ENCODE measurements at places on chromosomes 5 and 9.

- DNase-seq = no peak
These were observed 33.1 kb downstream of the SVEP1 start for GRCh38 chr9:110546411-110546871.

DNA sequence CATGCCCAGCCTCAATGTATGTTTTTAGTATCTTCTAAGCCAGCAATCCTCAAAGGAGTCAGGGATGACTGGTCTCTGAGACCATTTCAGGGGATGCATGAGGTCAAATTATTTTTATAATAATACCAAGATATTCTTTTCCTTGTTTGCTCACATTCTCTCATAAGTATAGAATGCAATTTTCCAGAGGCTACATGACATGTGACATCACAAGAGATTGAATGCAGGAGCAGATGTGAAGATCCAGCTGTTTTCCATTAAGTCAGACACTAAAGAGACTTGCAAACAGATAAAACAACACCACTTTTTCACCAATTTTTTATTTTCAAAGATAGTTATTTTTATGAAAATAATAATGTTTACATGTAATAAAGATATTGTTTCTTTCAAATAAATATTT lies 22.0 kb upstream of the FREM1 start:
- DNase-seq = no peak

DNA sequence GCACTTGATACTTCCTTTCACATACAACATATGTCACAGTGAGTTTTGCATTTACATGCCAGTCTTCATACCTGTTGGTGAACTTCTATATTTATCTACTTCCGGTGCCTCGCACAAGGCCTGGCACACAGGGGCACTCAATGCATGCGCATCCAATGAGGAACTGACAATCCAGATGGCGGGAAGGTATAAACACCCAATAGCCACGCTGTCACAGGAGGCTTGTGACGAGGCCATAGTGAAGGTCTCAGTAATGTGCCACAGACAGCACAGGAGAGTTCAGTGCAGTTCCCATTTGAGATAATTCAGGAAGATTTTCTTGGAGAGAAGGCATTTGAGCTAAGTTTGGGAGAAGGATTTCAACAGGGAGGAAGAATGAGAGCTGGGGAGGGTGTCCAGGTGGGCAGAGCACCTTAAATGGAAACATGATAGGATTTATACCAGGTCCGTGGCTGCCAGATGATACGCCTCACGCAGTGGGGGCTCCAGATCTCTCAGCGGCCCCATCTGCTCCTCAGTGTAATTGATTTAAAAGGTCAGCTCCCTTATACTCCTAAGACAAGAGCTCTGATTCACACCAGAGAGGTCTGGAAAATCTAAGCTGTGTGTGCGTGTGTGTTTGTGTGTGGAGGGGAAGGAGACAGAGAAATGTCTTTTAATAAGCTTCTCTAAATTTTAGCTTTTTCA lies 206.2 kb downstream of the DCP2 start:
- no peak for DNase-seq

- no peak for DNase-seq
These were observed 287.2 kb downstream of the TMEM232 start for GRCh38 chr5:110439296-110439695.

- no peak for DNase-seq
These were observed 74.0 kb upstream of the RAPGEF6 start for GRCh38 chr5:131709043-131709442.

- DNase-seq = no peak
These were observed 138.8 kb downstream of the HSD17B3 start for GRCh38 chr9:96163161-96163560.

DNA sequence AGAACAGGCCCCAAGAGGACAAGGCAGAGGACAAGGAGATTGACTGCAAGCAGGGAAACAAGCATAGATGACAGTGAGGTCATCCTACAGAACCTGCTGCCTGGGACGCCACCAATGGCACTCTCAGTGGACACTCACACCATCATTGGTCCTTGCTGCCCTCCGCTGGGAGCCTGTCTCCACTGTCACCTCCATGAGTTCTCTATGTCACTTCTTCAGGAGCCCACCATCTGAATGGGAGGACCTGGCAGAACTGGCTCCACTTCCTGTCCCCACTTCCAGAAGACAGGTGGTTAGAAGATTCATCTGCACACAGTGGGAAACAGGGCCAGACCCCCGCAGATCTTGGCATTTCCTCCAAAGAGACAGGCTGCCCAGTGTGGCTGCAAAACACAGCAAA lies 188.9 kb downstream of the HSD17B3 start:
- DNase-seq = no peak

DNA sequence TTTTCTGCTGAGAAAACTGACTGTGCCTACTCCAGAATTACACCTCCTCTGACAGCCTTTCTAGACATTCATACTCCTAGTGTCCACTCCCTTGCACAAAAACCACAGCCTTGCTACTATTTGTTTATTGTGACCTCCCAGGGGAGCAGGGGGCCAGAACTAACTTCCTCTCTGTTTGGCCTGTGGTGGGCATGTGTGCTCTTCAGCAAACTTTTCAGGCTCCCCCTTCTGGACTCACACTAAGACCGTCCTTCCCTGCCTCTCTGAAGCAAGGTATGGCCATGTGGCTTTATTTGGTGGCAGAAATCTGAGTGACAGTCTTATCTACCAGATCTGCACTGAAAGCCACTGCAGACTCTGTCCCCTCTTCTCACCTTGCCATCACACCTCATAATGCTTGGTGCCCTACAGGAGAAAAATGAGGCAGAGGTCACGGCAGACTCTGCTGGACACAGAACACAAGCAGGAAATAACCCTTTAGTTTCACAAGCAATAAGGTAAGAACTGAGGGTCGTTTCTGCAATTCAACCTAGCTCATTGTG lies 28.2 kb downstream of the LIFR start:
- no peak for DNase-seq

DNA sequence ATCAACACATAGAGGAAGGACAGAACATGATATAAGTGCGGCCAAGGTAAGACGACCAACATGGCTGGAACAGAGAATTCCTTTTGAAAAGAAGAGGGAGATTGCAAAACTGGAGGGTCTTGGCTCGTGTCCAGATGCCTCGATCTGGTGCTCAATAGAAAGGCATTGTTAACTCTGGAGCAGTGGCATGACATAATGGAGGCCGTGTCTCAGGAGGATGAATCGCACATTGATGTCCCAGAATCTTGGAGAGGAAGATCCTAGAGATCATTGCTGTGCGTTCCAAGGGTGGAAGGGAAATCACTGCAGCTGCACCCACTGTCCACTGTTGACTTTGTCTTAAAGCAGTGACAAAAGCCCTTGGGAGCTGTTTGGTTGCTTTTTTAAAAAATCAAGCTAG lies 30.9 kb downstream of the GRAMD2B start:
- DNase-seq = no peak

- DNase-seq = no peak
These were observed 16.2 kb upstream of the KIF2A start for GRCh38 chr5:62289813-62290212.

- DNase-seq = no peak
These were observed 121.0 kb downstream of the JAKMIP2 start for GRCh38 chr5:147661541-147661940.

DNA sequence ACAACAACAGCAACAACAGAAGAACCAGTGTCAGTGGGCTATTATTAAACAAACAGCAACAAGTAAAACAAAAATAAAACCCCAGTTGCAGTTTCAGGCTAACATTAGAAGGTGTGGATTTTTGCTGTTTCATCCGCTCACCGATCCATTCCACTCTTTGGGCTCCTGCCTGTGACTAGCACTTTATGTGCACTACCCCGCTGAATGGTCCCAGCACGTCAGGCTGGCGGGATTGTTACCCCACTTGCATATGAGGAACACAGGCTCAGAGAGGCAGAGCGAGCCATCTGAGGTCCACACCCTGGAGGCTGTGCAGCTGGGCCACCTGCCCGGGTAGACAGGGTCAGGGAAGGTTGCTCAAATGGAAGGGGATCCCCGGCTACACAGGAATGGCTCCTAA lies 26.0 kb downstream of the NSG2 start:
- DNase-seq = no peak

GRCh38 chr5:129271308-129271707 lies 176.8 kb downstream of the ISOC1 start:
- DNase-seq = no peak

- no peak for DNase-seq
These were observed 10.5 kb upstream of the TRIM36 start for GRCh38 chr5:115180165-115180709.

DNA sequence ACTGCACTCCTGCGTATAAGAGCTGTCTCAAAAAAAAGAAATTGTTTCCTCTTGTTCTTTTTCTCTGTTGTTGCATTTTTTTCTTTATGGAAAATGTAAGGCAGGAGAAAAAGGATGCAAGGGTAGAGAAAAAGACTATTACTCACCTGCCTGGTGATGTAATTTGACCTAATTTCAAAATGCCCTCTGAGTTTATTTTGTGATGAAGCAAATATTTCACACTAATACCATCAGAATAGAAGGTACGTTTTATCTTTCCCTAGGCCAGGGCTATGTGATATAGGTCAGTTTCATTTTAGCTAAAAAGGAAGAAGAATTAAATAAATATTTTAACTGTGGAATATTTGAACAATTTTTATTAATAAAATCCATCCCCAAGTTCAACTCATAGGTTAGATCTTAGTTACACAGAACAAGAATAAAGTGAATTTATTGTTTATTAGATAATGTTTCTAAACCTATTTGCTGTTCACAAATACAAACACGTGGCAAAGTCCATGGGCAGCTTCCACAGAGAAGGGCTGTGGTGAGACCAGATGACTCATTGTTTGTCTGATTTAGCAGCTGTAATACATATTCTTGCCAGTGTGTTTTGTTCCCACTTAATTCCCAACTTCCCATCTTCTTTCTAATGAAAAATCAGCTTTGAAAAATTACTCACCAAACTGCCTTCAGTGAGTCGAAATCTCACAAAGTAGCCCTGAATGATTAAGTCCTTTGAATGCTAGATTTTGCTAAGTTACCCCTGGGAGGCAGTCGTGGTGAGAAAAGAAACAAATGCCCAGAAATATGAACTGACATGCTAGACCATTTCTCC lies 52.8 kb upstream of the CCDC112 start:
- DNase-seq = peak; percentile 84

DNA sequence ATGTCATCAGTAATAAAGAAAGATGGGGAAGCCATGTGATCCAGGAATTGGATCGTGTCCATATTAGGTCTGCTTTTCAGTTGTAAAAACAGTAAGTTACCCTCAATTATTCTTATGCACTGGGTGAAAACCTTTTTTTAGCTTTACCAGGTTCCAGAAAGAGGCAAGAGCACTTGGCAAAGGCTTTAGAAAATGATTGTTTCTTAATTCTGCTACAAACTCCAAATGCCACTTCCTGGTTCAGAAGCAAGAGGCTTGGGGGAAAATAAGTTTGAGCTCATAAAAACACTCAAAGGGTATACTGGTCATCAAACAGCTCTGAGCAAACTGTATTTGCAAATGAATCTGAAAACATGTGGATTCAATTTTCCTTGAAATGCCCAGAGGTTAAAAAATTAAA lies 615.6 kb downstream of the EBF1 start:
- DNase-seq = peak; percentile 49

DNA sequence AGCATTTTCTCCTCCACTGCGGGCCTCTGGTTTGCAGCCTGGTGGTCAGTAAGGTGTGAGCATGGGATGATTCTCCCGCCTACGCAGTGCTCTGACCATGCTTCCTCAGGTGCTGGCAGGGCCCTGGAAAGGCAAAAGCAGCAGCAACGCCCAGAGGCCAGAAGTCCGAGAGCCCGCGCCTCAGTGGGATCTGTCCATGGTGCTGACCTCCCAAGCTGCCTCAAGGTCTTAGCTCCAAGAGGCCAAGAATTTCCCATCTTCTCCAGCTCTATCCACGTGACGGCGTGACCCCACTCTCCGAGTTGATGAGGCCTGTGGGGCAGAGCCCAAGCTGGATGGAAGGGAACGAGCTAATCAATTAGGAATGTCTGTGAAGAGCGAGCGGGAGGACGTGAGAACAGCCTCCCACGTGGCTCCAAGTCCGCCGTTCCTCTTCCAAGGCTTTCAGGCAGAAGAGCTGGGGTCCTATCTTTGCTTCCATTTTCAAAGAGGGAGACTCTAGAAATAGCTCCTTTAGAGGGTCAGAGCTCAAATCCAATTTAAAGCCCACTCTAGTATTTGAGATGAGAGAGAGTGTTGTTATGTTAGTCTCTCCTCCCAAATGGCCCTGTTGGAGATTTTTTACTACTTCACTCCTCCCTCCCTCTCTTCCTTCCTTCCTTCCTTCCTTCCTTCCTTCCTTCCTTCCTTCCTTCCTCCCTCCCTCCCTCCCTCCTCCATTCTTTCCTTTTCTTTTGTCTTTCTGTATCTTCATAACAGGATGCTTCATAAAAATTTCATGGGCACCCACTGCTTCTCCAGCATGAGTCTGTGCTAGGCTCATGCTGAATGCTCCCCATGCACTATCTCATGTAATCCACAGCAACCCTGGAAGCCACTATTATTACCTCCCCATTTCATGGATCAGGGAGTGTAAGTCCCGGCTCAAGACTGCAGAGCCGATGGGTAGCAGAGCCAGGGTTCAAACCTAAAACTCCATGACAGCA lies 69.3 kb downstream of the OLFM1 start:
- DNase-seq = peak; percentile 5

DNA sequence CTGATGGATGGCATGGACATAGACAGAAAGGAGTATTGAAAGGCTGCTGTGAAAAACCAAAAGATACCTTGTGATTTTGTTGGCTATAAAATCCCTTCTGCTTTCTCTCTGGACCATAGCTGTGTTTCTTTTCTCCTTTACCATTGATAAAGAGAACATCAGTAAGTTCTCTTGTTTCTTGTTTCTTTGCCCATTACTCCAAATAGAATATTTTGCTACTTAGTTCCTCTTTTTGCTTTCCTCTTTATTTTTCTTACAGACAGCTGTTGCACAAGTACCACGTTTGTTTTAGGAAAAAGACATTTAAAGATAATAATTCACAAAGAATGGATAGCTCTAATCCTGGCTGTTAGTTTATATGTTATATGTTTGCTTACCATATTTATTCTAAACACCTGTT lies 1129.2 kb downstream of the DTWD2 start:
- no peak for DNase-seq

- no peak for DNase-seq
These were observed 13.2 kb downstream of the MED27 start for GRCh38 chr9:132066511-132066910.

DNA sequence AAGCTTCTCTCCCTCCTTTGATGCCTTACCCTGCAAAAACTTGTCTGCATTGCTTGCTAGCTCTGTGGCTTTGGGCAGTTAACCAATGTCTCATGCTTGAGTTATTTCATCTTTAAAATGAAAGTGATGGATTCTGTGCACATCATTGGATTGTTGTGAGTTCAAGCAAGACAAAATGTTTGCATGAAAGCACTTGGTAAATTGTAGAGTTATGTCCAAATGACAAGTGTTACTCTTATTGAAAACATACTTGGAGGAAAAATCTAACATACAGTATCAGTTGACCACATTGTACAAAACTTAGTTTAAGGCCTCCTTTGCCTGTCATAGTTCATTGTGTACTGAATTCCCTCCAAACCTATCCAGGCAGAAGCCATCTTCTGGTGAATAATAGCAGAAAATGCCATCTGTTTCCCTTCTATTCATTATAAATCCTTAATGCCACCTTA lies 30.0 kb downstream of the TGFBR1 start:
- peak; percentile 40 for DNase-seq

Measured in stromal cell of bone marrow (primary cell).